NCI-H1092 treated with DMSO at 0.1 percent for 48 hours (cell line): ENCODE measurements at places on chromosomes 11 and 22.

- peak; percentile 89 for DNase-seq
These were observed 38.0 kb downstream of the JHY start for GRCh38 chr11:122920579-122920978.

DNA sequence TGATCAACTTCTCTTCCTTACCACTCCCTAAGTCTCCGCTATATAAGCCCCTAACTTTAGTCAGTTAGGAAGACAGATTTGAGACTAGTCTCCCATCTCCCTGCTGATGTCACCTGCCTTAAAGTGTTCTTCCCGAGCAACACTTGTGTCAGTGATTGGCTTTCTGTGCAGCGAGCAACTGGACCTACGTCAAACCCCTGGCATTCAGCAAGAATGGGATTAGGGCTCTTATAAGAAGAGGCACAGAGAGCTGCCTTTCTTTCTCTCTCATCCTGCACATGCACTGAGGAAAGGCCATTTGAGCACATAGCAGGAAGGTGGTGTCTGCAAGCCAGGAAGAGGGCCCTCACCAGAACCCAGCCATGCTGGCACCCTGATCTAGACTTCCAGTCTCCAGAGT is 116.6 kb upstream of the THY1 start:
- DNase-seq = no peak

DNA sequence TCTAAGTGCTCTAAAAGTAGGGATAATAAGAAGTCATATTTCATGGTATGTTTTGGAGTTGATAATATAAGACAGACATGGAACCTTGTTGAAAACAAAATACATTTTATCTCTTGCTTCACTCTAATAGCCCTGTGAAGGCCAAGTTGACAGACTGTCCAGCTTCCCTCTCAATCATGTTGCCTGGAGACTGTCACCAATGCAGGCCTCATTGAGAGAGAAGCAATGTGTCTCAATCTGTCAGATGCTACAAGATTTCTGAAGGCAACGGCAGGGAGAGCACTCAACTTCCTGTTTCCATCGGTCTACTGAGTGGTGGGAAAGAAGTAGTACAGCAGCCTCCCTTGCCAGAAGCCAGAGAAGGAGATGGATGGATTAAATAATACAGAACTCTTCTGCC is 23.6 kb upstream of the FJX1 start:
- DNase-seq = no peak

GRCh38 chr11:125675196-125675595 is 5.5 kb downstream of the ACRV1 start:
- DNase-seq = no peak

DNA sequence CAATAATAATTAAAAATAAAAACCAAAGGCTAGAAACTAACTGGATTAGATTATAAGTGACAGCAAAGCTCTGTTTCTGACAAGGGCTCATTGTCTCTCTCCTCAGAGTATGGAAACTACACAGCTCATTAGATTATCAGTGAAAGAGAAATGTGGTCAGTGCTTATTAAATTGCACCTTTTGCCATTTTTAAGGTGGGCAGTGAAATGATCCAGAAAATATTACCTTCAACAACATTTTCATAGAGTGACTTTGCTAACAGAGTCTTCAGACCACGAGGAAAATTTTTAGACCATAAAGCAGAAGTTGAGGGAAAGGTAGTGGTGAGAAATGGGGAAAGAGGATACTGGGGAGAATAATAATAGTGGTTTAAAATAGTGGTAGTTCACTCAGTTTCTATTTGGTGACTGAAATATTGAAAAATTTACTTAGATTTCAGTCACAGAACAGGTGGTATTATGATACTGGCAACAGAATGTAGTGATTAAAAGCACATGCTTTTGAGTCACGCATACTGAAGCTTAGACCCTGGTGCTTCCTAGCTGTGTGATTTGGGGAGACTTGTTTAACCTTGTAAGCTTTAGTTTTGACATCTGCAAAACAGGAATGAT is 684.0 kb upstream of the CCDC90B start:
- DNase-seq = no peak

GRCh38 chr22:28023774-28024173 is 104.7 kb upstream of the PITPNB start:
- no peak for DNase-seq

GRCh38 chr11:4680341-4680740 is 17.3 kb downstream of the OR51E2 start:
- DNase-seq = peak; percentile 78

DNA sequence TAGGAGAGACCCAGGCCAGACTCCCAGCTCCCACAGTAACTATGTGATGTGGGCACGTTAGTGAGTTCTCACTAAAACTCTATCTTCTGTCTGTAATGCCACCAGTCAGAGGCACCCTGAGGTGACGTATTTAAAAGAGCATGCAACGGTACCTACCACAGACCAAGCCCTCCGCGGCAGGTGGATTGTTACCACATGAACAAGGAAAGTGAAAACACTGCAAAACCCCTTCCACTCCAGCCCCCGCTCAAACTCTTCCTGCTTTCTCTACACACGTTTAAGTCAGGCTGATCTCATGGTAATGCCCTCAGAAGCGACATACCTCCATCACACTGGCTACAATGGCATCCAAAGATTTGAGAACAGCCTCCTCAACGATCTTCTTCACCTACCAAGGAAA is 36.7 kb downstream of the SERPIND1 start:
- DNase-seq = no peak

- no peak for DNase-seq
These were observed 3.3 kb upstream of the DDI1 start for GRCh38 chr11:104033134-104033533.

DNA sequence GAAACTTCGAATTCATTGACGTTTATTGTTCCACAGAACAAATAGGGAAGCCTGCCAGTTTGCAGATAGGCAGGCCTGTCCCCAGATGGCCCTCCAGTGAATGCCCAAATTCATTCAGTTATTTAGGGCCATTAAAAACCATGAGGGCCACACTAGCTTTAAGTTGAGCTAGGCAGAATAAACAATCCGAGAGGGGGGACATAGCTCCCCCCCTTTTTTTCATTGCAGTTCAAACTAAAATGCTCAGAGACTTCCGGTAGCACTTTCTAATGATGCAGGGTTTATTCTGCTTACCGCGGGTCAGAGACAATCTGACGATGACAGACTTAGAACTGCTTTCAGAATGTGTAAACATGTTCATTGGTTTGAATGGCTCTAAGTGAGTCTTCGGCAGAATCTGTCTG is 72.0 kb downstream of the ZBTB16 start:
- DNase-seq = peak; percentile 13

DNA sequence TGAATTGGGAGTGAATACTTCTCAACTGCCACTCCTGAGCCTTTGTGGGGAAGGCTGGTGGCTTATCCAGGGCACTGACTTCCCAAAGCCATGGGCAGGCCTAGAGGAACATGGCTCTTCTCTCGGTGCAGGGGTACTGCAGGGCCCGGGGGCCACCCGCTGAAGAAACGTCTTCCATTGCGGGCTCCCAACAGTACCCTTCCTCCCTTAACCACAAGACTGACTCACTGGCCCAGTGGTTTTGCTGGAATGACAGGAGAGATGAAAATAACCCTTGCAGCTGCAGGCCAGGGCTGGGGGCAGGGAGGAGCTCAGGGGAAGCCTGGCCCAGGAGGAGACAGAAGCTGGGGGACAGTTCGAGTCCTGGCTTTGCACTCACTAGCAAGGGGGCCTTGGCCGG is 13.5 kb downstream of the TXN2 start:
- no peak for DNase-seq

DNA sequence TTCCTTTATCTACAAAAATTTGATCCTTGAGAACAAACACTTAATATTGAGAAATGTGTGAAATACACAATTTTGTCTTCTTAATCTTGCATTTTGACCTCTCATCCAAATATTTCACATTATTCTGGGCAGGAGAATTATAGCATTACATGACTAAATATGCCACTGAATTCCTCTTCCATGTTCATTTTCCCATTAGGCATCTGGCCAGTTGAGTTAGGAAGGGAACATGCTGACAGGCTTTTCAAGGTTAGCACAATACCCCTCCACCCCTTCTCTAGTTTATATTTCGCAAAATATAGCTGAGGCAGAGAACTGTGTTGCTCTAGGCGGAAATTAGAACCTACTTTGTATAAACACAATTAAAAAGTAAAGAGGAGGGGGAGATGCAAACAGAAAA is 271.7 kb upstream of the ZC3H12C start:
- no peak for DNase-seq

DNA sequence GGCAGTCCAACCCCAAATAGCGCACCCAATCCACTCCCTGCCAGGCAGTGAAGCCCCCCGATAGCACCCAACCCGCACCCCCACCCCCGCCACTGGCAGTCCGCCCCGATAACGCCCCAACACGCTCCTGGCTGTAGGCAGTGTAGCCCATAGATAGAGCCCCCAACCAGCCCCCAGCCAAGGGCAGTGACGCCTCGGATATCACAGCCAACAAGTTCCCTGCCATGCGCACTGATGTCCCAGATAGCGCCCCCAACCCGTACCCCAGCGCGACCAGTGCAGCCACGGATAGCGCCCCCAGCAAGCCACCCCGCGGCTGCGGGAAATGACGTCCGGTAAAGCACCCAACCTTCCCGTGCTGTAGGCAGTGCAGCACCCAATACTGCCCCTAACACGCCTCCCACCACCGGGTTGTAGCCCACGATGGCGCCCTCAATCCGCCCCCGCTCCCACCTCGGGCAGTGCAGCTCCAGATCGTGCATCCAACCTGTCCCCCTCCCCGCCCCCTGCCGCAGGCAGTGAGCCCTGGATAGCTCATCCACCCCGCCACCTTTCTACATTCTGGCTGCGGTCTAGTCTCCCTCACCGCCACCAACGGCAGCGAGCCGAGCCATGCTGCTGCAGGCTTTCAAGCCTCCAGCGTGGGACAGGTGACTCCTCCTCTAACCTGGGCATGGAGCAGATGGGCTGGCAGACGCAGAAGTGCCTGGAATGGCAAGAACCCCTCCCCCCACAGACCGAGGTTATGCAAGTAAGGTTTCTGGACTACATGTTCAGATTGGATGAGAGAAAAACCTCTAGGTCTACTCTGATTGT is 625 bp downstream of the RFPL2 start:
- peak; percentile 41 for DNase-seq

DNA sequence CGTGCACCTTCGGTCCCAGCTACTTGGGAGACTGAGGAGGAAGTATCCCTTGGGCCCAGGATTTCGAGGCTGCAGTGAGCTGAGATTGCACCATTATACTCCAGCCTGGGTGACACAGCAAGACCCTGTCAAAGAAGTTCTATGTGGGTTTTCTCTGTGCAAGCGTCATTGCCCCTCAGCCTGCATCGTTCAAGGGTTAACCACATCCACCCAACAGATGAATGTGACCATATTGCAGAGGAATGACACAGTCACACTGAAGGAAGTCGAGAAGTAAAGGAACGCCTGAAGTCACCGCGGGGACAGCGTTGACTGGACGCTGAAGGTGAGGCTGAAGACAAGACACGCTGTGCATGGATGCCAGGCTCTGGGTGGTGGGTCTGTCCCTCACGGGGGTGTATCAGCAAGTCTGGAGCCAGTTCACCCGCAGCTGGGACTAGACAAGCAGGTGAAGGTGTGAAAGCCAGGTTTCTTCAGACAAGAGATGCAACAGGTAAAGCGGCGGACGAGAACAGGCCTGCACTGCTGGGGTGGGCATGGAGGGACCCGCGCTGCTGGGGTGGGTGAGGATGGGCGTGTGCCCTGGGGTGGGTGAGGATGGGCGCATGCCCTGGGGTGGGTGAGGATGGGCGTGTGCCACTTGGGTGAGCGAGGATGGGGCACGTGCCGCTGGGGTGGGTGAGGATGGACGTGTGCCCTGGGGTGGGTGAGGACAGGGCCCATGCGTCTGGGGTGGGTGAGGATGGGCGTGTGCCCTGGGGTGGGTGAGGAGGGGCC is 36.5 kb upstream of the TOLLIP start:
- DNase-seq = no peak

DNA sequence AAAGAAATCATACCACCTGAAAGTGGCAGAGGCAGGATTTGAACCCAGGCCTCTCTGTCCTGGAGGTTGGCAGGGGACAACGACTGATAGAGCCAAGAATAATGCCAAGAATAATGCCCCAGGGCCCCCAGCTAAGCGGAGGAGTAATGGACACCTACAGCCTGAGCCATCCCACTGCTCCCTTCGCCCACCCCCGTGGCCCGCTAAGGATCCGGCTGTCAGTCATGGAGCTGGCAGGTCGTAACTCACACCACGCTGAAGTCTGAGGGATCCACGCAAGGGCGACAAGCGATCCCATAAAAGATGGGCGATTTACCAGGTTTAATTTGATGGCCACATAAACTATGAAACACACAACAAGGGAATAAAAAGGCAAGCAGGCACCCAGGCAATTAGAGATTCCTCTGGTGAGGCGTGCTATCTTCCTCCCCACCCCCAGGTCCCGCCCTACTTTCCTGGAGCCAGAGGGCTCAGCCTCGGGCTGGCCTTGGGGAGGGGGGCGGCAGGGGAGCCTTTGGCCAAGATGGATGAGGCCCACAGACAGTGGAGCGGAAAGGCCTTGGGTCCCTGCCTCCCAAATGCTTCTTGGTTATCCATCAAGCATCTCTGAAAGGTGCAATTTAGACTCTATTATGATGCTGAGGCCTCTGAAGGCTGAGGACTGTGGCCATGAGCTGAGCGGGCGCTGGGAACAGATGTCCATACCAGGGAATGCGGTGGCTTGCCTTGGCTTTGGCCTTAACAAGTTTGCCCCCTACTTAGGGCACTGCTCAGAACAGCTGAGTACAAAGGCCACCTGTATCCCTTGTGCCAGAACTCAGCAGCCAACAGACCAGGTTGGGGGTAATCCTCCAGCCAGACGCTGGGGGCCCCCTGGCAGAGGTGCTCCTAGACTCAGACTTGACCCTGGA is 55.2 kb downstream of the MACROD1 start:
- DNase-seq = no peak

GRCh38 chr22:26367402-26368245 is 61.4 kb upstream of the ASPHD2 start:
- peak; percentile 23 for DNase-seq

- no peak for DNase-seq
These were observed 676.8 kb downstream of the NTM start for GRCh38 chr11:132047167-132047566.

- no peak for DNase-seq
These were observed 138.9 kb upstream of the CCDC90B start for GRCh38 chr11:83425137-83425466.

- DNase-seq = no peak
These were observed 16.1 kb downstream of the RPL3 start for GRCh38 chr22:39303358-39303757.

GRCh38 chr11:77095551-77096490 is 6.8 kb upstream of the OMP start:
- DNase-seq = no peak

GRCh38 chr11:13278609-13279486 is 1.3 kb downstream of the BMAL1 start:
- no peak for DNase-seq

DNA sequence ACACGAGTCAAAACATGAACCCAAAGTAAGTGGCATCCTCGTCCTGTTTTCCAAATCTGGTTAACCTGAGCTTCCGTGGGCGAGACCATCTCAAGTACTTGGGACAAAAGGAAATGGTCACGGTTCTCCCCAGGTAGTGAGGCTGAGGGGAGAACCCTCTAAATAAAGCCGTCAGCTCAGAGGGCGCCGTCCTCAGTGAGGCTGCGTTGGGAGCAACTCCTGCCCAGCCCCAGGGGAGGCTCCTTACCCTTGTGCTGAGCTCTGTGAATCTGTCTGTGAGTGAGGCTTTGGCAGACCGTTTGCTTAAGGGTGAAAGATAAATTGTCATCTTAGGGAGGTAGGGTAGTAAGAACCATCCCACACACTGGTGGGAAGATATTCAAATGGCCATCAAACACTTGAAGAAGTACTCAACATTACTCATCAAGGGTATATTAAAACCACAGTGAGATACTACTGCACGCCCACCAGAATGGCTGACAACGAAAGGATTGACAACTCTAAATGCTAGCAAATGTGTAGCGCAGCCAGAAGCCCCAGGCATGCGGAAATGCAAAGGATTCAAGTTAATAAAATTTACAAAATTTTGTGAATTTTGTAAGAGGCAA is 321.0 kb downstream of the TBC1D22A start:
- no peak for DNase-seq
